Stimulated activated CD4-positive, alpha-beta T cell treated with anti-CD3 and anti-CD28 coated beads, TNF-alpha, amount 100 ng/mL, for 4 hours (primary cell): ENCODE measurements at places on chromosomes 7 and 10.

DNA sequence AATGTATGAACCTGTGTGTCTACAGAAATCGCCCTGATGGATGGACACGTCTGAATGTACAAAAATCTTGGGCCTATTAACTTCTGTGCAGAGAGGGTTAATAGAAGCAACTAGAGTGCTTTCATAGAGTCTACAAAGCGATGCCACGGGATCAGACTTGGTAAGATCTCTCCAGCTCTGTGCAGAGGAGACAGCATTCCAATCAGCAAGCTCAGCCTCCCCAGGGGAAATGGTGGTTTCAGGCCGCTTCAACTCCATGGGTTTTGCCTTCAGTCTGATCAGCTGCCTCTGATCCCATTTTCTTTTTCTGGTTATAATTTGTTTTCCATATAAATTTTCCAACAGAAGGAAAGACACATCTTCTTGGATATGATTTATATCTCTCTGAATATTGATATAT, 35.1 kb upstream of the COBL start:
- DNase-seq = no peak

- no peak for DNase-seq
These were observed 4.8 kb upstream of the RAPGEF5 start for GRCh38 chr7:22361795-22362194.

- no peak for DNase-seq
These were observed 346.8 kb upstream of the NFE2L3 start for GRCh38 chr7:25805027-25805687.

DNA sequence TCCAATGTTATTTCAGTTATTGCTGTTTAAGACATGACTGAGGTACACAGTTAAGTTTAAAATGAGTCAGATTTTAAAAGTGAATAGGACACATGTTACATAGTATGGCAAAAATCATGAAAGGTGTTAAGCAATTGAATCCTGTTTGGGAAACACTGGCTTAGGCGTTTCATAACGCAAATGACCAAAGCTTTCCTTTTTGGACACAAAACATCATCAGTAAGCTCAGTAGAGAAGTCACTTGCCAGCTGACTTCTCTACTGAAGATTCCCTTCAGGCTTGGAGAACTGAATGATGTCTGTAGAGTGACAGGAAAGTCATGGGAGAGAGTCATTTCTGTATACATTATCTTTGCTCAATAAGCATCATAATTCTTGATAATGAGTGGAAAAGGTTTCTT, 64.4 kb upstream of the RSBN1L start:
- DNase-seq = no peak

DNA sequence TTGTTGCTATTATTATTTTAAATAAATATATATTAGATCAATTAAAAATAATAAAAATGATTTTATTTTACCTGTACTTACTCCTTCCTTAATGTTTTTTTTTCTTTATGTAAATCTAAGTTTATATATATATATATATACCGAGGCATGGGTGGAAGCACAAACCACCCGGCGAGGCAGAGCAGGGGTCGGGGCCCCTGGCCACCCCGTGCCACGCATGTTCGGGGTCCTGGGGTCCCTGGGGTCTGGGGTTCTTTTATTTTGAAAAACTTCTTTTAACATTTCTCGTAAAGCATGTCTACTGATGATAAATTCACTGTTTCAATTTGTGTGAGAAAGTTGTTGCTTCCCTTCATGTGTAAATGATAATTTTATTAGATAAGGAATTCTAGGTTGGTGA, 976.1 kb downstream of the REEP3 start:
- DNase-seq = no peak

DNA sequence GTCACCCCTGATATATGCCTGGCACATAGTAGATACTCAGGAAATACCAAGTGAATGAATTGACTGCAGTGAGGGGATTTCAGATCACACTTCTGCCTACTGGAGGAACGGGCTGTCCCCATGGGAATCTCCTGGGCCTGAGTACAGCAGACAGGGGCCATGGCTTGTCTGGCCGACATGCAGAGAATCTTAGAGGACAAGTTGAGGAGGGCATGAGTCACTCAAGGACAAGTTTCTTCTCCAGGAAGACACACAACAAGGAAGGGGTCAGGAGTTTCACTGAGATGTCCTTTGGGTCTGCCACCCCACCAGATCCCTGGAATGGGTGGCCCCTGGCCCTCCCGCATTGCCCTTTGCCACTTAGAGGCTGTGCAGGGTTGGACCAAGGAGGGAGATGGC, 20.7 kb downstream of the PLPP4 start:
- DNase-seq = no peak

DNA sequence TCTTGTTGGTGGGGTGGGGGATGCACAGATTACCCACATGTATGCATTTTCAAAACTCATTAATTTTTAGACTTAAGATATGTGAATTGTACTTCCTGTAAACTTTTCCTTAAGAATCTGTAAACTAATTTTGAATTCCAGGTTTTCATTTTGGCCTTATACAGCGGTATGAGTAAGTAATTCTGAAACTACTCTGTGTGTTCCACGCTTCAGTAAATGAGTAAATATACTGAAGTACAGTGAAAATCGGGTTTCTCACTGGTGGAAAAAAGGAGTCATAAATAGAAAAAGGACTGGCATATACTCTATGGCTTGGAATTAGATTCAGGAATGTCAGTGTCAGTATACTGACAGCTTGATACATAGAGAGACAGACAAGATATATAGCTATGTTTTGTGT, 72.8 kb downstream of the CTTNBP2 start:
- DNase-seq = no peak

DNA sequence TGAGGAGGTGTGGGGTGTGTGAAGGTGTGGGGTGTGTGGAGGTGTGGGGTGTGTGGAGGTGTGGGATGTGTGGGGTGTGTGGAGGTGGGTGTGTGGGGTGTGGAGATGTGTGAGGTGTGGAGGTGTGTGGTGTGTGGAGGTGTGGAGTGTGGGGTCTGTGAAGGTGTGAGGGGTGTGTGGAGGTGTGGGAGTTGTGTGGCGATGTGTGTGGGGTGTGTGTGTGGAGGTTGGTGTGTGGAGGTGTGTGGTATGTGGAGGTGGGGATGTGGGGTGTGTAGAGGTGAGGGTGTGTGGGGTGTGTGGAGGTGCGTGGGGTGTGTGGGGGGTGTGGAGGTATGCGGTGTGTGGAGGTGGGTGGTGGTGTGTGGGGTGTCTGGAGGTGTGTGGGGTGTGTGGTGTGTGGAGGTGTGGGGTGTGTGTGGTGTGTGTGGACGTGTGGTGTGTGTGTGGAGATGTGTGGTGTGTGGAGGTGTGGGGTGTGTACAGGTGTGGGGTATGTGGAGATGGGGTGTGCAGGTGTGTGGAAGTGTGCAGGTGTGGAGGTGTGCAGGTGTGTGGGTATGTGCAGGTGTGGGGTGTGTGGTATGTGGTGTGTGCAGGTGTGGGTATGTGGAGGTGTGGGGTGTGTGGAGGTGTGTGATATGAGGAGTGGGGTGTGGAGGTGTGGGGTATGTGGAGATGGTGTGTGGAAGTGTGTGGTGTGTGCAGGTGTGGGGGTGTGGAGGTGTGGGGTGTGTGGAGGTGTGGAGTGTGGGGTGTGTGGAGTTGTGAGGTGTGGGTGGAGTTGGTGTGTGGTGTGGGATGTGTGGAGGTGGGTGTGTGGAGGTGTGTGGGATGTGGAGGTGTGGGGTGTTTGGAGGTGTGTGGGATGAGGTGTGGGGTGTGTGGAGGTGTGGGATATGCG, 34.5 kb downstream of the SPDYE17 start:
- no peak for DNase-seq

- DNase-seq = no peak
These were observed 73.0 kb downstream of the COL26A1 start for GRCh38 chr7:101435461-101436220.

DNA sequence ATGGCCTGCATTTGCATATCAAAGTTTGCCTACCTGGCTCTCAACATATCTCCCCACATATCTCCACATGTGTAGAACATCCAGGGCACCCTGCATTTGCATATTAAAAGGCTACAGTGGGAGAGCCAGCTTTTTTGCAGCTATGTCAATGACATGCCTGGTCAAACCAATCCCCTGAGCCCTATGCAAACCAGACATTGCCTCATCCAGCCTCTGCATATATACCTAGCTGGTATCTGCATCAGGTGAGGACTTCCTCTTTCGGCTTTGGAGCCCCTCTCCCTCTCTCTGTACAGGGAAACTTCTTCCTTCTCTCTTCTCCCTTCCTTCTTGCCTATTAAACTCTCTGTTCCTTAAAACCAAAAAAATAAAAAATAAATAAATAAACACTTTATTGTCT, 142.7 kb upstream of the STEAP4 start:
- no peak for DNase-seq

GRCh38 chr7:156735851-156736250, 95.3 kb downstream of the RNF32 start:
- no peak for DNase-seq

DNA sequence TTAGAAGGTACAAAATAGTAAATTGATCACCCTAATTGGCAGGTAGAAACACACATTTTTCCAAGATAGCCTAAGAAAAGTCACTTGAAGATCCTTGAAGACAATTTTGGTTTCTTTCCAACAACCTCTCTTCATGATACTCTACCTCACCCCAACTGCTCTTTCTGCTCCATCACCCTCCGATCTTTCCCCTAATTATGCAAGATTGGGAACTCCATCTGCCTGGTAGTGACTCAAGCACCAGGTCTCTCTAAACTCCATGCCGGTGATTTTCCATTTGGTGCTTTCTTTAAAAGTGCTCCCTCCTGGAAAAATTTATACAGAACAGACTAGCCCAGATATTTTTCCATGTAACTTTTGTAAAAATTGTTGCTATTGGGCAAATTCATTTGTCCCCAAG, 1.1 kb upstream of the AKR1B1 start:
- no peak for DNase-seq

DNA sequence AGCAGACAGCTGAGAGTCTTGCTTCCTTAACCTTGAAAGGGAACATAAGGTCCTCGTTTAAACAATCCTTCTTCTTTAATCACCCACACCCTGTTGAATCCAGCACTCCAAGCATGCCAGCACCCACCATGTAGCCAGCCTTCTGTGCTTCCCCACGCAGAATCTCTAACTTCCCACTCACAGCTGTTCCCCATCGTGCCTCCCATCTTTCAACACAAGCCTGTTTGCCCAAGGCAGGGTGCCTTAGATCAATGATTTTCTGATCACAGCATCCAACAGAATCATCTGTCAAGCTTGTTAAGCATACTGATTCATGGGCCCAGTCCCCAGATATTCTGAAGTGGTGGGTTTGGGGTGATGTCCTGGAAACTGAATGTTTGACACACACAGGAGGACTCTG, 530.8 kb downstream of the SH2D4B start:
- no peak for DNase-seq

DNA sequence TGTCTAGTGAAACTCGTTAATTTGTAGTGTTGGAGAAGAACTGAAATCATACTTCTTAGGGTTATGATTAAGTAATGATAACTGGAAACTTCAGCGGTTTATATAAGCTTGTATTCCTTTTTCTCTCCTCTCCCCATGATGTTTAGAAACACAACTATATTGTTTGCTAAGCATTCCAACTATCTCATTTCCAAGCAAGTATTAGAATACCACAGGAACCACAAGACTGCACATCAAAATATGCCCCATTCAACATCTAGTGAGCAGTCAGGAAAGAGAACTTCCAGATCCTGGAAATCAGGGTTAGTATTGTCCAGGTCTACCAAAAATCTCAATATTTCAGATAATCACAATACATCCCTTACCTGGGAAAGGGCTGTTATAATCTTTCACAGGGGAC, 187.6 kb downstream of the CFTR start:
- DNase-seq = no peak

DNA sequence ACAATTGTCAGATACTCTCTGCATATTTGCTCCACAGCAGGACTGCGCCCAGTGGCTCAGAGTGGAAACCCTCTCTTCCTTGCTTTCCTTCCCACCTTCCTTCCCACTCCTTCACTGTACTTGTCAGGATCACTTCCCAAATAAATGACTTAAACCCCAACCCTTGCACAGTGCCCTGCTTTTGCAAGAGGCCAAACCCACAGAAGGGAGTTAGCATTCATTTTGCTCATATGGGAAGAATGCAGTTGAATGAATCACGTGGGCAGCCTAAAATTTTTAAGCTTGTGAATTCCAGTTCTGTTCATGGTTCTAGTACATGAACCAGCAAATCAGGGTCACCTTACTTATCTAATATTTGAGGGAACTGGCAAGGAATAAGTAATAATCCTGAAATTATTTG, 47.7 kb upstream of the SFMBT2 start:
- DNase-seq = no peak

DNA sequence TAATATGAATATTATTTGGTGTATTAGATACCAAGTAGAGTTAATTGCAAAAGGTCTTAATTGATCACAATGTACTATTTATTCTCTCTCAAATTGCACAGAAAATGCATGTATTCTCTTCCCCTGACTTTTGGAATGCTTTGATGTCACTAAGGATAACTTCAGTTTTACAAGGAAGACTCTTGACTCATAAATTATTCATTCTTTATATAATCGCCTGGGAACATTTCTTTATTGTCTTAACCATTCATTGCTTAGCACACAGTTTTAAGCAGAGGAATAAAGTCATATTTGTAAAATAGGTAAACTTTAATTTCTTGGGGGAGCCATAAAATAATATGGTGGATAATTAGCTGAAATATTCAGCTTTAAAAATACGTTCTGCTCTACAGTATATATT, 306.0 kb upstream of the TMEM229A start:
- DNase-seq = no peak

DNA sequence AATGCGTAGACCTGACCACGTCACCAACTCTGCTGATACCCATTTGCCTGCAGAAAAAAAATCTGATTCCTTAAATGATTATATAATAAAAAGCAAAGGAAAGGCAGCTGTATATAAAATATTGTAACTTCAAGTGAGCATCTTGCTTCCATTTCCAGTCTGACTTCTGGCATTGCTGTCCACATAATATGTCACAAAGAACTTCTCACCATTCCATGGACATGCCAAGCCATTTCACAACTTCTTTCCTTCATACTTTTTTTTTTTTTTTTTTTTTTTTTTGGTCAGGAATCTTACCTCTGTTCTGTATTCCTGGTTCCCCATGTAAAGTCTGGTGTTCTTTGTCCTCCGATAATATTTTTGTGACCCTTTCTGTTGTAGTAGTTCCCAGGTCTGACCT, 165.5 kb downstream of the SND1 start:
- no peak for DNase-seq

DNA sequence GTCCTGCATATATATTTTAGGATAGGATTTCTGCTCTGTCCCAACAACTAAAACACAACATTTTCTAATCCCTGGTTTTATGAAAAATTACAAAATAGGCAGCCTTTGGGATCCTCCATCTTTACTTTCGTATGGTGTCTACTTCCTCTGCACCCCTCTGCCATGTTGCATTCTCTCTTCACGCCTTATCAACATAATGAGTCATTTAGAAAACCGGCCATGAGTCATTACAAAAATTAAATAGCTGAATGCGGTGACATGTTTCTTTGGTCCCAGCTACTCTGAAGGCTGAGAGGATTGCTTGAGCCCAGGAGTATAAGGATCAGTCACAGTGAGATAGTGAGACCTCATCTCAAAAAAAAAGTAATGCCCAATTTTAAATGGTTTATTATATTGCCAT, 148.1 kb upstream of the CELF2 start:
- no peak for DNase-seq

GRCh38 chr7:28093623-28094232, 86.9 kb downstream of the JAZF1 start:
- peak; percentile 29 for DNase-seq

GRCh38 chr7:44272456-44272855, 52.9 kb downstream of the CAMK2B start:
- no peak for DNase-seq

- DNase-seq = no peak
These were observed 622 bp downstream of the DYNC1I1 start for GRCh38 chr7:95772771-95773581.

- no peak for DNase-seq
These were observed 2.0 kb downstream of the ZSCAN25 start for GRCh38 chr7:99618726-99619125.
